Hindlimb muscle (tissue), 1 donor: ENCODE measurements at places on chromosomes 3 and 15.
A peak's percentile ranks its signal among the peaks of the same experiment; 100 is the strongest.

DNA sequence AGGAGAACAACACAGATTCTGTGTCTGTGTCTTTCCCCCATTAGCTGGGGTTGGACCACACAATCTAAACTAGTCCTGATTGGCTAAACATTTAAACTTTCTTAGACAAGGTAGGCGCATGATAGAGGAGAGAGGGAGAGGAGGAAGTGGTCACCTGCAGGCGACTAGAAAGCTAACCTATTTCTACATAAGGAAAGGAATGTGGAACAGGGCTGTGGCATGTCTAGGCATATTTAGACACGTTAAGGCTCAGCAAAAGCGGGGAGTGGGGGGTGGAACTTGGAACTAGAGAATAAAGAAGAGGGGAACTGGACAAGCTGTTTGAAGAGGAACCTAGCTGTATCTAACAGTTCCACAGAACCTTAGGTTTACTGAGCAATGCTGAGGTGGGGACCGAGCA is 12.8 kb downstream of the LRRC28 start:
- DNase-seq: no peak

DNA sequence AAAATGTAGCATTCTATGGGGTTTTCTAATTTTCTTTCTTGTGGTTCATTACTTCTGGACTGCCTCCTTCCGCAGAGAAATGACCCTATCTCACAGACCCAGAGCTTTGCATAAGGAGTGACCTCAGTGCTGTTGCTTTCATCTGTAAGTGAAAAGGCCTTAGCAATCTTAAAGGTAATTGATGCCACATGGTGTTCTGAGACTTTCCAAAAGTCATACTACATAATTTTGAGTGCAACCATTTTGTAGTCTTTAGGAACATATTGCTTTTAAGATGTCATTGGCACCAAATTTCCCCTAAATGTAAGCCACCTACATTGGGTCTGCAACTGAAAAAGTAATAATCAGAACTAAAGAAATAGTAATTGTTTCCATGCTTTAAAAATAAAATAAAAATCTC is 9.2 kb upstream of the HHLA2 start:
- DNase-seq: no peak

GRCh38 chr3:20772869-20773268 is 586.9 kb upstream of the SGO1 start:
- DNase-seq: no peak

DNA sequence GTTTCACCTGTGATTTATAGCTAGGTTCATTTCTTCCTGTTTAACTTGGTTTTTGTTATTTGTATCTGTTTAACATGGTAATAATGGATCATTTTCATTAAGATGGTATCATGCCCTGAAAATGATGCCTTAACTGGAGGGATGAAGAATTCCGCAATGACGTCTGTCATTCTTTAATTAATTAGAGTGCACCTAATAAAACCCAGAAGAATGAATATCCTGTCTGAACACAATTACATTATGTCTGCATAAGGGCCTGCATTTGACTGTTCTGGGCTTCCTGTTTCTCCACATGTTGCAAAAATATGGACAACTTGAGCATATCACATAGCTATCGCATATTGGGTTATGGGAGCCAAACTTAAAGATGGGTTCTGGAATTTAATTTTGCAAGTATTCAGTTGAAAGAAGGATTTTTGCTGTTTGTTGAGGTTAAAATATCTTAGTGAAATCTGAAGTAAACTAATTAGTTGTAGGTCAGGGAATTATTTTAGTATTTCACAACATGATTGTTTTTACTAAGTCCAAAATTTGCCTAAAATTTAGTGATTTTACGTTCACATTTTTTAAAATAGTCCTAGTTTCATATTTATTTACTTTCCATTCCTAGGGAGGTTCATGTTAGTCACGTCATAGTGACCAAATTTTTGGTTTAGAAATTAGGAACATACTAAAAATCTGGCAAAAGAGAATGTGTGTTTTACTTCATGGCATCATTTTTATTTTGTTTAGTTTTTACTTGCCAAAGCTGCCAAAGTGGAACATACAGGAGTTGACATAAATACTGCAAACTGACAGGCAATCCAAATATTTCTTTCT is 321.0 kb upstream of the TGFBR2 start:
- DNase-seq: no peak

- DNase-seq: no peak
These were observed 63.2 kb downstream of the MEIS2 start for GRCh38 chr15:37037071-37037655.

- DNase-seq: no peak
These were observed 41.5 kb downstream of the ABHD17C start for GRCh38 chr15:80736560-80736959.

GRCh38 chr3:130933801-130934345 is 40.0 kb downstream of the ATP2C1 start:
- DNase-seq: no peak

- peak; percentile 65 for DNase-seq
These were observed 32.7 kb downstream of the SMAD3 start for GRCh38 chr15:67097930-67098740.

GRCh38 chr3:127351775-127352350 is 64.0 kb upstream of the PRR20G start:
- DNase-seq: no peak

- DNase-seq: no peak
These were observed 24.8 kb upstream of the ZNF774 start for GRCh38 chr15:90327311-90327710.

- no peak for DNase-seq
These were observed 229.9 kb downstream of the IL5RA start for GRCh38 chr3:2880218-2880756.

DNA sequence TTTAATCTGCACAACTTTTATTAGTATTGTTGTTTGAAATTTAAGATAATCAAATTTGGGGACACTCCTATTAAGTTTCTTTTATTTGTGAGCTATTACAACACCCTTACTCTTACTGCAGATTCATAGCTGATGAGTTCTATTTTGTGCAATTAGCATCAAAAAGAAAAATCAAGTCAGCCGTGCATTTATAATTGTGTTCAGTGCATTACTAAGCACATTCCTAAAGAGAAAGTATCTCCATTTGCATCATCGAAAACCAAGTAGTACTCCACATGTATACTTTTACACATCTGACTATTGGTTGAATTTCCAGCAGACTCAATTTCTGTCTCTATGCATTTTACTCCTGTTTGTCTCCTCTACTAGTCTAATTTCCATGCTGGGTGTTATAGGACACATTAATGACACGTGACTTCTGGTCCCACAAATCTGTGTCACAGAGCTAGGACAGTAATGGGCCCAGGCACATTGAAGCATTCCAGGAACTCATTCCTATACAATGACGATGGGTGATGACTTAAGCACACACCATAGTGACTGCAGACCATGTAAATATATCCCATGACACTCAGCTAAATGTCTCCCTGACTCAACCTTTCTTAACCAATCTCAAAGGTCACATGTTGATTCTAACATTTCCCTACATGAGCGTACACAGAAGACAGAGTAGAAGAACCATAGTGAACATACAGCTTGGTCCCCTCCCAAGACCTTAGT is 477.5 kb downstream of the LPP start:
- no peak for DNase-seq

DNA sequence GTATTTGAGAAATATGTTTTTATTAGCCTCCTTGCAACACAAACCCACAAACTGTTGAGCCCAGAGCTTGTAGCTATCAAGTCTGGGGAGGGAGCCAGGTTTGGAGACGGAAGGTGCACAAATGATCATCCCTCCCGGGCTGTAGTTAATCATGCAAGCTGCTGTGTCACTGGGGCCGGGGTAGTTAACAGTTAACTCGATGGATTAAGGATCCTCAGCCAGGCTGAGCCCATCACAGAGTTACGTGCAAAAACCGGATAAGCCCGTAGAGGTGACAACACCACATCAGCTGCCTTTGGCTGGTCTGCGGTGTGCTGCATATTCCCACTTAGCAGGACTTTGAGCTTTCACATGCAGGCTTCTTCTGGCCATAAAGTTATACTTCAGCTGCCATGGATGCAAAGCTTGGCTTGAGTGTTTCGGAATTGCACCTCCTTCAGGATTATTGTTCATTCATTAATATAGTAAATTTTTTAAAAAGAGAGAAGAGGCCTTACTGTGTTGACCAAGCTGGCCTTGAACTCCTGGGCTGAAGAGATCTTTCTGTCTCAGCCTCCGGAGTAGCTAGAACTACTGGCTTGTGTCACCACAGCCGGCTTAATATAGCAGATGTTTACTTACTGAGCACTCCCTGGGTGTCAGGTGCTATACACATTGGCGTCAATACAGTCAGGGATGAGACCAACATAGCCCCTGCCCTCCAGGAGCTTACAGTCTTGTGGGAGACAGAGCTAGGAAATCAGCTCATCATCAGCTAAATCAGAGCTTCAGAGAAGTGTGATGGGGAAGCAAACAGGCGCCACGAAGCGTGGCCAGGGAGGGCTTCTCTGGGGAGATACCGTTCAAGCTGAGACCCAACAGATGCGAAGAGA is 226.8 kb upstream of the BHLHE40 start:
- DNase-seq: no peak

DNA sequence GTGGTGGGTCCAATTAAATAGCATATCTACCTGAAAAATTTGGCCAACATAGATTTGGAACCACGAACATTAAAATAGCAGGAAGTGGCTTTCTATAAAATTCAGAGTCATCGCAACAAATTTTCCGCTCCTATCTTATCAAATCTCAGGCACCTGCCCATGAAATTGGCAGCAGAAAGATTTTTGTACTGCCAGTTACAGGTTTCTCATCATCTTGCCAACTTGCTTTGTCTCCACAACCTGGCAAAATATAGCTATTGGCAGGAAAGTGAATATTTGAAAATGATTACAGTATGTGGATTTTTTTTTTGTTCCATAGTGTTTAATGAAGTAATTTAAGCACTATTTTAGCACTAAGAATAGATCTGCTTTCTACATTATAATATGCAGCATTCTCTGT is 161.6 kb upstream of the LRRC3B start:
- no peak for DNase-seq

GRCh38 chr3:188854772-188855149 is 317.0 kb upstream of the TPRG1 start:
- no peak for DNase-seq

GRCh38 chr3:83902787-83903533 is 1055.8 kb upstream of the CADM2 start:
- no peak for DNase-seq

DNA sequence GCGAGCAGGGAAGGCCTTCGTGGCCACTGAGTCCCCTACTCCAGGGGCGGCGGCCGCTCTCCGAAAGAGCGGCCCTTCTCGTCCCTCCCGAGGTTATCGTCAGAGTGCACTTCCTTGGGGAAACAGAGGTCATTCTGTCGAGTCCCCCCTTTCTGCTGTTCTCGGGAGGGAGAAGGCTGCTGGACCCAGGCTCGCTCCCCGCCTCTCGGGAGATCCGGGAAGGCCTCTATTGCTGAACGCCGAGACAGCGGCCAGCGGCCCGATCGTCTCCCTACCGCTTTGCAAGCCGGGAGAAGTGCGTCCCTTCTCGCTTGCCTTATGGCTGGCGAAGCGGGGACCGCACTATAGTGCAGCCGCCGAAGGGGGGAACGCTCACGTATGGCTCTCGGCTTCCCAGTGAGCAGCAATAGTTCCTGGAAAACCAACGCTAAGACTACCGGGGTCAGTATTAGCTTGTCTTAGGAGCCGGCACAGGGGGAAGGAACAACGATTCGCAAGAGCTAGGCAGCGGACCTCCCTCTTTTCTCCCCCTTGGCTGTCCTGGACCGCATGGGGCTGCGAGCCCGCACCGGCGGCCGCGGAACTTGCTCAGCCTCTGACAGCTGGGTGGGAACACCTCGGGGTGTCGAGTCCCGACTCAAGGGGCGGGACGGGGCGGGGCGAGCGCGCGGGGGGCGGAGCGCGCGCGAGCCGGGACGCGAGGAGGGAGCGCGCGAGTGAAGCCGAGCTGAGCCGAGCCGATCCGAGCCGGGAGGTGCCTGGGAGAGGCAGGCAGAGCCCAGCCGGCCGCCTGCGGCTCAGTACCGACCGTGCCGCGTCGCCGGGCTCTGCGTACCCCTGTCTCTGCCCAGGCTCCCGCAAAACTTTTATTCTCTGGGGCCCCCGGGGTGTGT is 930 bp upstream of the PPM1L start:
- DNase-seq: peak; percentile 96

GRCh38 chr3:155970398-155970797 is 99.9 kb downstream of the GMPS start:
- DNase-seq: no peak

DNA sequence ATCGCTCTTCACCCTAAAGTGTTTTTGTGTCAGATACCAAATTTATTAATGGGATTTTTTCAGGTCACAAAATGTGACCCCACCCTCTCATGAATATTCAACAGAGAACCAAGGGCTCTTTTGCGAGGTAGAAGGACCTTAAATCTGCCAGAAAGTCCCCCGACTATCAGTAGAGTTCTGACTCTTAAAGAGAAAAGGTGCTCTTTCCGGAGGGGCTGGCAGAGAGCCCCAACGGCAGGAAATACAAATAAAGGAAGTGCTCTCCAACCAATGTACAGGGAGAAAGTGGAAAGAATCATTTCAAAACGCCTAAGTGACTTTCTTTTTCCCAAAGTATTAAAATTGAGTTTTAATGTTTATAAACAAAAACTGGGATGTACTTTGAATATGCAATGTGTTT is 517.2 kb downstream of the FOXP1 start:
- DNase-seq: no peak

GRCh38 chr3:57518276-57518915 is 25.7 kb downstream of the DNAH12 start:
- DNase-seq: no peak

- no peak for DNase-seq
These were observed 519.2 kb upstream of the AGTR1 start for GRCh38 chr3:148178503-148178902.

- DNase-seq: peak; percentile 13
These were observed 187.1 kb upstream of the DNAJC19 start for GRCh38 chr3:181176601-181177000.
